Suppressor macrophage (primary cell): ENCODE measurements at places on chromosomes 1 and 21.
A peak's percentile ranks its signal among the peaks of the same experiment; 100 is the strongest.

- no peak for DNase-seq
Observed at GRCh38 chr1:47003896-47004403, 19.5 kb upstream of the CYP4X1 start.

DNA sequence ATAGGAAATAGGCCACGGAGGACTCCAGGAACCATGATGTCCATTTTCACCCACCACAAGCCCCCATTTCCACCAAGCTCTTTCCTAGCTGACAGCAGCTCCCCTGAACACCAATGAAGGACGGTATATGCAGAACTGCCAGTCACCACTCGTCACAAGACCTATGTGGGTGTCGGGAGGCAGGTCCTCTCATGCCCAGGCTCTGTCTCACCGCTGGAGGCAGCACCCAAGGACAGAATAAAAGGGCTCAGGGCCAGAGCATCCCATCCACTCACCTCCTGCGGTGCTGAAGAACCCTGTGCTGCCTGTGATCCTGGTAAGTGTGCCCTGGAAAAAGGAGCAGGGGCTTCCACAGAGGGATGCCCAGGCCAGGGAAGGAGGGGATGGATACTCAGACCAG, at the start of gene LCE1F:
LCE1F (plus strand) TSS at position 266 of the 400 bp plus-strand sequence. CDS start 1,232 bp downstream, outside the sequence.
- DNase-seq = no peak

GRCh38 chr1:200363264-200363933, 46.4 kb downstream of the ZNF281 start:
- peak; percentile 64 for DNase-seq

DNA sequence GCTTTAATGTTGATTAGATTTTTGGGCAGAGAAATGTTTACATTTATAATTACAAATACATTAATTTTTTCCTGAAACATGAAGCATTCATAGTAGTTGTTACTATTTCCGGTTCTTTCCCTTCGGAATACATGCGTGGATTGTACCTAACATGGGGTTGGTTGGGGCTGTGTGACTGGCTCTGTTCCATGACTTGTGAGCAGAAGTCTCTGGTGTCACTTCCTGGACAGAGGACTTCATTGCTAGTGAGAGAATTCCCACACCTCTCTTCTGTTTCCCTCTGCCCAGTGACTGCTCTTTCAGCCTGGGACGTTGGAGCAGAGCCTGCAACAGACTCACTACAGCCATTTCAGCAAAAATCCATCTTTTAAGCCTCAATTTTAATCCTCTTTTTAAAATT, 231.4 kb downstream of the GRIK1 start:
- DNase-seq = no peak

- no peak for DNase-seq
Observed at GRCh38 chr1:152954436-152954835, 7.4 kb downstream of the SPRR5 start.

DNA sequence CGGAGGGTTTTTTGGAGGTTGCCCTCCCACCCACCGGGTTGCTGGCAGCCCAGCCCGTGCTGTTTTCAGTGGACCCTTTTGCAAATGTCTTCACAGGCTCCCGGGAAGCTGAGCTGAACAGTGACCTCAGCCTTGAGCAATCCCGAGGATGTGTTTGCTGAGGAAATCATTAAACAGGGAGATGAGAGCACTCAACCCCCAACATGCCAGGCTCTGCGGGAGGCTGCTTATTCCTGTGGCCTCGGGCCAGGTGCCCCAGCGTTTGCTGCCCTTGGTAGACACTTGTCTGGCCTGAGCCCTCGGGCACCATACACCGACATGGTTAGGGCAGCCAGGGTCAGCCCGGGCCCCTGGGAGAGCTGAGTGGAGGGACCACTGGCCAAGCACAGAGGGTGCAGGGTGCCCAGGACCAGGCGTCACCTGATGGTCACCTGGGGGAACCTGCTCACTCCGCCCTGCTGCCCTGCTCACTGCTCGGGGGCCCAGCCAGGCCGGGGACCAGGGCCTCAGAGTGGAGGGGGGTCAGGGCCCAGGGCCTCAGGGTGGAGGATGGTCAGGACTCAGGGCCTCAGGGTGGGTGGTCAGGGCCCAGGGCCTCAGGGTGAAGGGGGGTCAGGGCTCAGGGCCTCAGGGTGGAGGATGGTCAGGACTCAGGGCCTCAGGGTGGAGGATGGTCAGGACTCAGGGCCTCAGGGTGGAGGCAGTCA, 42.5 kb upstream of the POFUT2 start:
- no peak for DNase-seq

DNA sequence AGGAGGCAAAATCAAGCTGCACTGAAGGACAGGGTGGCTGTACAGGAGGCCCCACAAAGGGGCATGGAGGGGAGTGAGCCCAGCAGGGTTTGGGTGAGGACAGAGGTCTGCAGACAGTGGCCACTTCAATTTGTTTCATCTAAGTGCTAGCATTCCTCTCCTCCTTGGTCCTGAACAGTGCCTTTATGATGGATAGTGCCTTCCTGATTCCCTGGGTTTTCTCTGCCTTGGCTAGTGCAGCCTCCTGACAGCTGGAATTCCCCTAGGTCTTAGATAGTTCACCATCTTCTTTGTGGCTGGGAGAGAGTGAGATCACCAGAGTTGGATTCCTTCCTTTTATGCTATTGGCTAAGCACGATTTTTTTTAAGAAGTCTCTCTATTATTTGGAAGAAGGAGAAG, 3.8 kb upstream of the HPCAL4 start:
- DNase-seq = peak; percentile 47
